ENCODE measurements at places on chromosomes 12 and 14. TPM values are rescaled to one million over a fixed set of nuclear protein-coding genes. Genes with fewer than 3 reads are reported as not detected.

- no peak for DNase-seq
These were observed 49.4 kb downstream of the MOK start for GRCh38 chr14:102255401-102256190.

DNA sequence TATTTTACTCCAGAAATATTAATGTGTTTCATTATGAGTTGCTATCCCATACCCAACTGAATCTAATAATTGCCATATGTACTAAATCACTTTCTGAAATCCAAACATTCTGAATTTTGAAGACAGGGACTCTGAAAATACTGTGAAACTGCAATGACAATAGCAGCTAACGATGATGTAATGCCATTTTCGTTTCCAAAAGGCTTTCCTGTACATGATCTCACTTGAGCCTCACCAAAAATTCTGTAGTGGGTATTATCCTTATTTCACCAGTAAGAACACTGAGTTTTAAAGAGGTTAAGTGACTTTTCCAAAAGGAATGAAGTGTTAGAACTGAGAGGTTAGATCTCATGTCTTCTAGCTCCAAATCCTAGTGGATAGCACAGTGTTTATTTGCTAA, 133.3 kb downstream of the FLRT2 start:
- no peak for DNase-seq

- DNase-seq = no peak
These were observed 7.9 kb upstream of the CRIP2 start for GRCh38 chr14:105466531-105467248.

GRCh38 chr12:75471902-75472890, 8.4 kb upstream of the GLIPR1 start:
- DNase-seq = no peak

GRCh38 chr14:23513005-23513817, 38.4 kb downstream of the ZFHX2 start:
- no peak for DNase-seq

DNA sequence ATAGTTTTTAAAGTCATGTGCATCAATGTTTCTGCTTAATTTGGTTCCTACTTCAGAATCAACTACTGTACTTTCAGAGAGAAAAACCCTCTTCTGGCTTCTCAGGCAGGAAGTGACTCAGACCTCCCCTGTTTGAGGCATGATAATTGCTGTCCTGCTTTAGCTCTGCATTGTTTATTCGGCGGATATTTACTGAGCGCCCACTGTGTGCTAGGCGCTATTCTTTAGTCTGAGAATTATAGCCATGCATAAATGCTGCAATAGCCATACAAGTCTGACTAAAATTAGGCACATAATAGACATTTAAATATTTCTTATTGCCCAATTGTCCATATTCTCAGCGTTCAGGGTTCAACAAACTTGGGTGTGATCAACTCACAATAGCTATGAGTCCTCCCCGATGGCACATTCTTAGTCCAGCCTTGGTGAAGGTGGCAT, 6.1 kb upstream of the AMIGO2 start:
- peak; percentile 82 for DNase-seq

DNA sequence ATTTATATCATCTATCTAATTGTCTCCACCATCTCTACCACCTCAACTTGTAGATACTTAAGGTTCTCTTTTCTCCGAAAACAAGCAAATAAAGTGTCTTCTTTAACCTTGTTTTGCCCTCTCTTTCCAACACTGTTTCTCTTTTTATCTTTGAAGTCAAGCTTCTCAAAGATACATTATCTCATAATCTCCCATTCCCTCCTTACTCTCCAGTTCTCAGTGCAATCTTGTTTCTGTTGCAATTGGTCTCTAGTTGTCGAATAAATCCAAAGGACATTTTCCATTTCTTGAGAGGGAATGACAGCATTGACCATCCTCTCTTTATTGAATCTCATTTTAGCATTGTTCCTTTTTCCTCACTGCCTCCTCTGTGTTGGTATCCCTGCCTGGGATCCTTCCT, 383.3 kb downstream of the SOX5 start:
- no peak for DNase-seq

- no peak for DNase-seq
These were observed 438.4 kb downstream of the RAD51B start for GRCh38 chr14:68257969-68258368.

- no peak for DNase-seq
These were observed 20.0 kb upstream of the SLC16A7 start for GRCh38 chr12:59575826-59576225.

DNA sequence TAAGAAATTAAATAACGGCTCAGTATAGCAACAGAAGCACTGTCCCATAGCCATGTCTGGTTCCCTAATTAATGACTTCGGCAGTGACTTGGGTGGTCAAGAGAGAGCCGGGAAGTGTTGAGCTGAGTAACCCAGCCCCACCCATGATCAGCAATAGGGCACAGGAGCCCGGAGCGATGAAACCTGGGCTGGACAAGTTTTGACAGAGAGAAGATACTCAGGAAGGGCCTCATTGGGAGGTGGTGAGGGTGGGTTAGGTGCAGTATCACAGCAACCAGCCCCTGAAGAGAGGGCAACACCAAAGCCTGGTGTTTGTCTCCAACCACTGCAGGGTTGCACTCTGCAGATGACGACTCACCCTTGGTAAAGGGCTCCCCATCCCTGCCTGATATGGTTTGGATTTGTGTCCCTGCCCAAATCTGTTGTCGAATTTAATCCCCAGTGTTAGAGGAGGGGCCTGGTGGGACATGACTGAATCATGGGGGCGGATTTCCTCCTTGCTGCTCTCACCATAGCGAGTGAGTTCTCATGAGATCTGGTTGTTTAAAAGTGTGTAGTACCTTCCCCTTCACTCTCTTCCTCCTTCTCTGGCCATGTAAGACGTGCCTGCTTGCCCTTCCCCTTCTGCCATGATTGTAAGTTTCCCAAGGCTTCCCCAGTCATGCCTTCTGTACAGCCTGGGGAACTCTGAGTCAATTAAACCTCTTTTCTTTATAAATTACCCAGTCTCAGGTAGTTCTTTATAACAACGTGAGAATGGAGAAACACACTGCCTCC, 124.9 kb upstream of the MED13L start:
- DNase-seq = no peak

DNA sequence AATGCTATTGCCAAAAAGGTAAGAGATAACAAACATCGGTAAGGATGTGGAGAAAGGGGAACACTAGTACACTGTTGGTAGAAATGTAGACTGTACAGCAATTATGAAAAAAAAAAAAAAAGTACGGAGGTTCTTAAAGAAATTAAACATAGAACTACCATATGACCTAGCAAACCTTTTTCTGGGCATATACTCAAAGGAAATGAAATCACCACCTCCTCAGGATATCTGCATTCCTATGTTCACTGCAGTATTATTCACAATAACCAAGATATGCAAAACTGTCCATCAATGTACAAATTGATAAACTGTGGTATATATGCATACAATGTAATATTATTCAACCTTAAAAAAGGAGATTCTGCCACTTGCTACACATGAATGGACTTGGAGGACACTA, 60.7 kb downstream of the INSM2 start:
- DNase-seq = no peak

GRCh38 chr12:24738441-24738840, 210.5 kb downstream of the BCAT1 start:
- DNase-seq = no peak

DNA sequence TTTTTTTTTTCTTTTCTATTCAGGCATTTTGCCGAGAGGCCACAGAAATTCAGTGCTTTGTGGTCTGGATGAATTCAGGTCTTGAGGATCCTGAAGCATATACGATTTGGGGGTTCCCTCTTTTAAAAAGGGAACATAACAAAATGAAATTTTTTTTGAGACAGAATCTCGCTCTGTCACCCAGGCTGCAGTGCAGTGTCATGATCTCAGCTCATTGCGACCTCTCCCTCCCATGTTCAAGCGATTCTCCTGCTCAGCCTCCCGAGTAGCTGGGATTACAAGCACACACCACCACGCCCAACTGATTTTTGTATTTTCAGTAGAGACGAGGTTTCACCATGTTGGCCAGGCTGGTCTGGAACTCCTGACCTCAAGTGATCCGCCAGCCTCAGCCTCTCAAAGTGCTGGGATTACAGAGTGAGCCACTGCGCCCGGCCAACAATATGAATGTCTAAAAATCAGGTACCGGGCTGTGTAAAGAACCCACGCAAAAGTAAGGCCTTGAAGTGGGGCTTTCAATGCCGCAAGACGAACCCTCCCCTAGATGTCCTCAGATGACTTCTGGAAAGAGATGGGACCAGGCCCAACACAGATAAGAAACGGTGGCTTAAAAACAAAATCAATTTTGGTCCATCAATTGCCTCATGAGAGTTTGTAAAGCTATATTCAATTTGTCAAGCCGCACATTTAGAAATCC, 30.0 kb downstream of the TESC start:
- no peak for DNase-seq

DNA sequence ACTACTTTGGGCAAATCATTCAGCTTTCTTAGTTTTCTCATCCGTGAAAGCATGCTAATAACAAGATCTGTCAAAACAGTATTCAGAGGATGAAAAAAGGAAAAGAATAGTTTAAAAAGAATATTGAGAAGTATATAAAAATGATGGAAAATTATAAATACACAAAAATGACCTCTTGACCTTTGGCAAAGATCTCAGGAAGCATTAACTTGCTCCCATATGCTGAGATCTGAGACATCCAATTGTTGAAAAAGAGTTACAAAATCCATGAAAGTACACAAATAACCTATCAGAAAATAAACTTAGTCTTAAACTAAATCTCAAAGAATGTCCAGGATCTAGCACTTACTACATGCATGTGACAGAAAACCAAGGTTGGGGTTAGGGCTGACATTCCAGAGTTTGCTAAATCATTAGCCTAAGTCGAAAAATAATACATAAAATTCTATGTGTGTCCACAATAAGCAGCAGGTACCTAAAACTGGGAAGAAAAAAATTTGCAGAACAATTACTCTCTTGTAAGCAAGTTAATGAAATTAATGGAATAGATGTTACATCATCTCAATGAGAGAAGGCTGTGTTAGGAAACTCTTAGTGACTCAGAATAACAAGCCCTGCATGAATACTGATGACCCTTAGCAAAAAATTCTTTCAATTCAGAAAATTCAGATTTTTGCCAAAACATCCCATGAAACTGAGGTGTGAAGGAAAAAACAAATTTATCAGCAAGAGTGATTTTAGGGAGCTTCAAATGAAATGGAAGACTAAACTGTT, 3.4 kb downstream of the PAH start:
- no peak for DNase-seq

GRCh38 chr12:40152783-40153383, 47.0 kb upstream of the SLC2A13 start:
- peak; percentile 44 for DNase-seq

- no peak for DNase-seq
These were observed 24.8 kb upstream of the GPR68 start for GRCh38 chr14:91269076-91269991.

DNA sequence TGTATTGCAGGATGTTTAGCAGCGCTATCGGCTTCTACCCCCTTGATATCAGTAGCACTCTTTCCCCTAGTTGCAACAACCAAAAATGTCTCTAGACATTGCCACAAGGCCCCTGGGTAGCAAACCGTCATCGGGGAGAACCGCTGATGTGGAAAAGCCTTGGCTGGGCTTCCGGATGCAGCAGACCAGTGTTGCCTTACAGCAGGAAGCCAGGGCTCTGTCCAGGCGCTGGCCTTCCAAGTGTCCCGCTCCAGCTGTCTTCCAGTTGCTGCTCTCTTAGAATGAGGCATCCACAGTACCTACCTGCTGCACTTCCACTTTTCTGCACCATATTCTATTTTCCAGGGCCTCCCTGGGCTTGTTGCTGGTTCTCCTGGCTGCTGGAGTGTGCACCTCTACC, 22.6 kb upstream of the SLC10A1 start:
- no peak for DNase-seq

DNA sequence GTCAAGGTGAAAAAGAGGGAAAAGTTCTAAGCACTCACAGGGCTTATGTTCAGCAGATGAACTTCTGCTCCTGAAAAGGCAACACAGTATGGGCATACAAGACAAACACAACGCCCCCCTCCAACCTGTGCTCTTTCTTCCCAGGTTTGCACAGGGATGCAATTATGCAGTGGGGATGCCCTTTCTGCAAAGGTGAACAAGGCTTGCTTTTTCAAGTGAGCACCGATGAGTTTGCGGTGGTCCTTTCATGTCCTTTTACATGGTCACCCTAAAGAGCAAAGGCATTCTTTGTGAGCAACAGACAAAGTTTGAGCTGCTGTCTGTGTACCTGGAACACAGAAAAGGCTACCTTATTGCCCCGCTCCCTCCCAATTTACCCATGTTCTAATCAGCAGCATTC, 6.7 kb downstream of the KITLG start:
- no peak for DNase-seq

GRCh38 chr12:89319122-89319521, 33.2 kb downstream of the DUSP6 start:
- DNase-seq = no peak

GRCh38 chr14:66233591-66233990, 252.6 kb upstream of the CCDC196 start:
- DNase-seq = no peak

GRCh38 chr12:50441763-50442162, 41.1 kb downstream of the LARP4 start:
- DNase-seq = no peak

- no peak for DNase-seq
These were observed 5.1 kb upstream of the DYRK4 start for GRCh38 chr12:4556735-4557530.

GRCh38 chr12:101051901-101052550, 158.0 kb downstream of the SLC5A8 start:
- peak; percentile 88 for DNase-seq

Gene SIVA1
- total RNA-seq = 139 TPM

Gene POTEM
- 0.10 TPM for total RNA-seq

Gene GPR68
- total RNA-seq = 2.3 TPM

Gene KRT3
- 0.13 TPM for total RNA-seq

Gene INHBC
- 0.13 TPM for total RNA-seq

Gene LRRC43
- not detected for total RNA-seq

Gene EID3
- 1.4 TPM for total RNA-seq

Gene ATG101
- 105 TPM for total RNA-seq
